ENCODE measurements at places on chromosomes 1 and 21.

DNA sequence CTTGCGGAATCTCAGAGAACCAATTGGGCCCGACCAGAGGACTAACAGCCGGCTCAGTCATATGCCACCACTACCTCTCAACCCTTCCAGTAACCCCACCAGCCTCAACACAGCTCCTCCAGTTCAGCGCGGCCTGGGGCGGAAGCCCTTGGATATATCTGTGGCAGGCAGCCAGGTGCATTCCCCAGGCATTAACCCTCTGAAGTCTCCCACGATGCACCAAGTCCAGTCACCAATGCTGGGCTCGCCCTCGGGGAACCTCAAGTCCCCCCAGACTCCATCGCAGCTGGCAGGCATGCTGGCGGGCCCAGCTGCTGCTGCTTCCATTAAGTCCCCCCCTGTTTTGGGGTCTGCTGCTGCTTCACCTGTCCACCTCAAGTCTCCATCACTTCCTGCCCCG is 49.8 kb downstream of the ACP6 start:
- no peak for DNase-seq

- DNase-seq = no peak
These were observed 106.5 kb upstream of the ACTL8 start for GRCh38 chr1:17648457-17649145.

DNA sequence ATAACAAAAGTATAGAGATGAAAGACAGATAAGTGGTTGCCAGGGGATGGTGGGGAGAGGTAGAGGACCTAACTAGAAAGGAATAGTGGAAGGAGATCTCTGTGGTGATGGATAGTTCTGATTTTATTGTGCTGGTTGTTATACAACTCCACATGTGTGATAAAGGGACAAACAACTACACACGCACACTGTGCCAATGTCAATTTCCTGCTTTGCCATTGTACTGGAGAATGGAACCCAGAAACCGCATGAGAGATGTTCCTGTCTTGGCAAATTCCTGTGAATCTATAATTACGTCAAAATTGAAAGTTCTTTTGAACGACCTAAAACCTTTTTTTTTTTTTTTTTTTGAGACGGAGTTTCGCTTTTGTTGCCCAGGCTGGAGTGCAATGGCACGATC is 11.0 kb downstream of the TNFRSF9 start:
- DNase-seq = no peak

- DNase-seq = no peak
These were observed 700 bp upstream of the SYDE2 start for GRCh38 chr1:85201340-85202091.

GRCh38 chr1:14261395-14261794 is 337.1 kb upstream of the KAZN start:
- no peak for DNase-seq

GRCh38 chr1:179774566-179774965 is 31.5 kb downstream of the FAM163A start:
- no peak for DNase-seq

GRCh38 chr1:151494741-151495281 is 16.4 kb upstream of the CGN start:
- peak; percentile 52 for DNase-seq

GRCh38 chr1:205763980-205764379 is 11.3 kb downstream of the RAB29 start:
- DNase-seq = no peak

- DNase-seq = no peak
These were observed 16.1 kb downstream of the FBXO2 start for GRCh38 chr1:11638121-11638520.

DNA sequence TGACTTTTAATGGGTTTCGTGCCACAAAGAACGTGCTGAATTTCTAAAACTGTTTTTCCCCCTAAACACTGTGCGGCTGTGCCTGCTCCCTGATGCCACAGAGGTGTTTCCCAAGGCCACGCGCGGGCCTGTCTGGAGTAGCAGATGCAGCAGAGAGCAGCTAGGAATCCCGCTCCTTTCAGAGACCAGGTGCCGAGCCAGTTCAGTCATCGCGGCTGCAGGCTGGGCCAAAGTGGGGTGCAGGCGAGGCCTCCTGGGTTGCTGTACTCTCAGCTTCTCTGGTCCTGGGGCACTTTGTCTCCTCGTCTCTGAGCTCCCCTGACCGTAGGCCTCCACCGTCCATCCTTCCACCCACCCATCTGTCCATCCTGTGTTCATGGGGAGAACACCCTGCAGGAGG is 17.4 kb upstream of the DIP2A start:
- DNase-seq = no peak

GRCh38 chr1:207748737-207749528 is 2.9 kb upstream of the CD46 start:
- no peak for DNase-seq

- no peak for DNase-seq
These were observed 876.5 kb upstream of the B3GALT2 start for GRCh38 chr1:194062962-194063361.
